ENCODE measurements at places on chromosomes 5 and 9.

- DNase-seq, result no peak
These were observed at the start of gene BNC2 for GRCh38 chr9:16870596-16871335. Gene BNC2 (minus strand): TSS chr9:16870670. CDS start chr9:16870648, 22 bp downstream.

- DNase-seq, result no peak
These were observed 56.7 kb upstream of the CTNNA1 start for GRCh38 chr5:138696501-138696900.

DNA sequence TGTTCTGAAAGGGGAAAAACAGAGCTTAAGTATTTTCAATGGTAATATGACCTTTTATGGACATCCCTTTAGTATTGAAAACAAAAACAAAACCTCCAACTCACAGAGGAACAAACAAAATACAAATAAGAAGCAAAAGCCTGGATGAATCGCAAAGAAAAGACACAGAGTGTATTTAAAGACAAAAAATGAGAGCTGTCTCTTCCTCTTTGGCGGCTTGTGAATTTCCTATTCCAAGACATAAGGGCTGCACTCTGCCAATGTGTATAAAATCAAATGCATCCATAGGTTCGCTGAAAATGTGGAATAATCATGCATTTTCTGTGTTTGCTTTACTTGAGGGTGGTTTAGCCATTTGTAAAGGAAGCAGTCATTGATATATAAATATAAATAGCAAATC lies 739.3 kb upstream of the ZNF608 start:
- DNase-seq, result no peak

GRCh38 chr9:122346478-122347347 lies 24.1 kb upstream of the PTGS1 start:
- DNase-seq, result no peak

DNA sequence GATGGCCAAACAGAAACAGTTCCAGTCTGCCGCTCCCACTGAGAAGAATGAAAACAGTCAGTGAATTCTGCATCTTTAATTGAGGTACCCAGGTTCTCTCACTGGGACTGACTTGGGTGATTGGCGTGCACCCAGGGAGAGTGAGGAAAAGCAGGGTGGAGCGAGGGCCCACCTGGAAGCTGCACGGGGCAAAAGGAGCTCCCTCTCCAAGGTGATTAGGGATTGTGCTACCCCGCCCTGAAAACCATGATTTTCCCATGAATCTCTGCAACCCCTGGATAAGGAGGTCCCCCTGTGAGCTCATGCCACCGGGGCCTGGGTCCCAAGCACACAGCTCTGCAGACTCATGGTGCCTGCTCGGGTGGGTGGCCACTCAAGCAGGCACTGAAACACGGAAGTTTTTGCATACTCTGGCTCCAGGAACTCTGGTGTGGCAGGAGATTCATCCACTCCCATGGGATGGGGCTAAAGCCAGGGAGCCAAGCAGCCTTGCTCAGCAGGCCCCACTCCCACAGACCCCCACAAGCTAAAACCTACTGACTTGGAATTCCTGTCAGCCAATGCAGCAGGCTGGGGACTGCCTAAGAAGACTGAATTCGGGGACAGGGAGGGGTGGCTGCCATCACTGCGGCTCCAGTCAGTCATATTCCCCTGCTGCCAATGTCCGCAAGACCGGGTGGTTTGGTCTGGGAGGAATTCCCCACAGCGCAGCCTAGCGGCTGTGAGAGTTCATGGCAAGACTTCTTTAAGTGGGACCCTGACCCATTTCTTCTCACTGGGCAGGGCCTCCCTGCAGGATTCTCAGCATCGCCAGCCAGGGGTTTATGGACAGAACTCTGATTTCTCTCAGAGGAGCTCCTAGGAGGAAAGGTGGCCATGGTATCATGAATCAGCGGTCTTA lies 652.2 kb upstream of the RGMB start:
- DNase-seq, result no peak
